ENCODE measurements at places on chromosomes 5 and 9.

DNA sequence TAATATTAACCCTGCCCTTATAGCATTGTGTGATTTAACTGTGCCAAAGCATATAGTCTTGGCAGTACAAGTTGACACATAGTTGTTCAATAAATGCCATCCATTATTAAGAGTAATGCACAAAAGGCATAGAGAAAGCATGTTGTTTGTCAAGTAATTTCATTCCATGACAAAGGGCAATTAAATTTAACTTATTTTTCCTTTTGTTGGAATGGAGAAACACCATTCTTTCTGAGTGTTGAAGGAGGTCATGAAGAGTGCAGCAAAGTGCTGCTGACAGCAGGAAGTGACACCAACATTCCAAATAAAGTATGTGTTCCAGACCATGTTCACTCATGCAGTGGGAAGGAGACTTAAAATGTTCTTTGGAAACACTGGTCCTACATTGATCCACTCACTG is 29.1 kb downstream of the ANKDD1B start:
- DNase-seq: no peak

GRCh38 chr5:131160134-131160533 is 4.9 kb downstream of the HINT1 start:
- DNase-seq: no peak

DNA sequence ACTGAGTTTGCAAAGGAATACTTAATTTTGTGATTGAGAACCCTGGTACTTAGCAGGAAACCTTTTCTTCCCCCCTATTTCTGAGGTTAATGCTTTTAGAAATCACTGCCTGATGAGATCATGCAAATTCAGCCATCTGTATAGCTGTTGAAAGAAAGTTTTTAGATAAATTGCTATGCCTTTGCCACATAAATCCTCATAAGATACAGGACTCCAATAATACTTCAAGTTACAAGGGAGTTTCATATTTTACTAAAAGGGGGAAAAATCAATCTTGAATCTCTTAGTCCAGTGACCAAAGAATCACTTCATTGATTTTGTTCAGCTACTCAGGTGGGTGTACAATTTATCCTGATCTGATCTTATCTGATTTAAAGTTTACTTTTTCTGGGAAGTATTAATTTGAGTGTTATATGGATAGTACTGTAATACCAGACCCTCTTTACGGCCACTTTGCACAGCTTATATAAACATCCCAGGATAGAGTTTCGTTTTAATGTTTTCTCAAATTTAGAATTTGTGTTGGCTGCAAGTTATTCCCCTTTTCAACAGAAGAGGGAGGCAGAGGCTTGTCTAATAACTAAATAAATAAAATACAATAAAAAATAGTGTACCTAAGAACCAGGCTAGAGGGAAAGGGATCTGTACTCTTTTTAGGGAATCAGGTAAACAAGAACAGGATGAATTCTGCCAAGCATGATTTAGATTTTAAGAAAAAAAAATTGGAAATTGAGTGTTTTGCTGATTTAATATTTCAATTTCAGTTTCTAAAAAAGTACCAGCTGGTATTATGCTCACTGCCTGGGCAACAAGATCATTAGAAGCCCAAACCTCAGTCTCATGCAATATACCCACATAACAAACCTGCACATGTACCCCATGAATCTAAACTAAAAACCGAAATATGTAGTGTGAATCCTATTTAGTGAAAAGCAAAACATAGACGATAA is 69.1 kb downstream of the PSAT1 start:
- no peak for DNase-seq

- no peak for DNase-seq
Measured at GRCh38 chr5:14834584-14835550, 36.7 kb downstream of the ANKH start.

DNA sequence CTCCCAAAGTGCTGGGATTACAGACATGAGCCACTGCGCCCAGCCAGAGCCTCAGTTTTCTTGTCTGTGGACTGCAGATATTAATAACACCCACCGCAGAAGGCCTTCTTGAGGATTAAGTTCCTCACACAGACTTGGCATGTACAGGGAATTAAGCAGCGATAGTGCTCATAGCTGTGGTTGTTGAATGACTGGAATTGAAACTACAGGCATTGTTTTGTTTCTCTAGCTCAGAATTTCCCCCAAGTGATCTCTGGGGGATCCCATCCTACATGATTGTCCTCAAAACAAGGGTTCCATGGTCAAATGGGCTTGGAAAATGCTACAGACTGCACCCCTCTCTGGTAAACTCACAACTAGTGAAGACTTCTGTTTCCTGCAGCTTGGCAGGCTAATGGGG is 44.2 kb upstream of the TDRD7 start:
- DNase-seq: no peak

DNA sequence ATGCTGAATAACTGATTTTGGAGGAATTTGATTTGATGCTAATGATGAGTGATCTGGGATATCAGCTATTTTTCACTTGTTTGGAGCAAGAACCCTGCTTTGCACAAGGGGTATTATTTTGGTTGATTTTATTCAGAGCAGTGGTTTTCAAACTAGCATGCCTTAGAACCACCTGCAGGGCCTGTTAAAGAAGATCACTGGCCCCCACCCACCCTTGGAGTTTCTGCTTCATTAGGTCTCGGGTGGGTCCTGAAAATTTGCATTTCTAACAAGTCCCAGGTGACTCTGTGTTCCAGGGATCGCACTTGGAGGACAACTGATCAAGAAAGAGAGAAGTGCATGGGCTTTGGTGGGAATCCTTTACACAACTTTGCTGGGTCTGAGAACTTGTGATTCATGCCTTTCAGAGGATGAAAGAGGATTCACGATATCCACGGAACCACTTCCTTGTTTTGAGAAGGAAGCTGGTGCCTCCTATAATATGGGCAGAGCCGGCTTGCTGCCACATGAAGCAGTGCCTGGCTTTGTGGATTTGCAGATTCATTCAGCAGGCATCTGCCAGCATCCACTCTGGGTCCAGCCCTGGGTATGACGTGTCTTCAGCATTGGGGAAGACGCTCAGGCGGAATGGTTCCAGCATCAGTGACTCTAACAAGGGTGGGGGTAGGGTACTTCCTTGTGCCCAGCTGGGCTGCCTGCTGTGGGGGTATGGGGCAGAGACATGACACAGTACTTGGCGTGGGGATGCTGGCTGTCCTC is 106.6 kb upstream of the PITX1 start:
- DNase-seq: no peak

DNA sequence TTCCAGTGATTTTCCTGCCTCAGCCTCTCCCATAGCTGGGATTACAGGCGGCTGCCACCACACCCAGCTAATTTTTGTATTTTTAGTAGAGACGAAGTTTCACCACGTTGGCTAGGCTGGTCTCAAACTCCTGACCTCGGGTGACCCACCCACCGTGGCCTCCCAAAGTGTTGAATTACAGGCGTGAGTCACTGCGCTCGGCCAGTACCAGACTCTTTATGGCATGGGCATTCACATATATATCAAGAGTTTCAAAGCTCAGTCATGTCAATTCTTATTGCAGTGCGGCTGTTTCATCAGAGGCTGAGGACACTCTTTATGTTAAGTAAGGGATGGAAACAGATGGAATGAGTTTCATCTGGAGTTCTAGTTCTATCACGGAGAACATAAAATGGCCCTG is 315.2 kb upstream of the CDH6 start:
- no peak for DNase-seq

DNA sequence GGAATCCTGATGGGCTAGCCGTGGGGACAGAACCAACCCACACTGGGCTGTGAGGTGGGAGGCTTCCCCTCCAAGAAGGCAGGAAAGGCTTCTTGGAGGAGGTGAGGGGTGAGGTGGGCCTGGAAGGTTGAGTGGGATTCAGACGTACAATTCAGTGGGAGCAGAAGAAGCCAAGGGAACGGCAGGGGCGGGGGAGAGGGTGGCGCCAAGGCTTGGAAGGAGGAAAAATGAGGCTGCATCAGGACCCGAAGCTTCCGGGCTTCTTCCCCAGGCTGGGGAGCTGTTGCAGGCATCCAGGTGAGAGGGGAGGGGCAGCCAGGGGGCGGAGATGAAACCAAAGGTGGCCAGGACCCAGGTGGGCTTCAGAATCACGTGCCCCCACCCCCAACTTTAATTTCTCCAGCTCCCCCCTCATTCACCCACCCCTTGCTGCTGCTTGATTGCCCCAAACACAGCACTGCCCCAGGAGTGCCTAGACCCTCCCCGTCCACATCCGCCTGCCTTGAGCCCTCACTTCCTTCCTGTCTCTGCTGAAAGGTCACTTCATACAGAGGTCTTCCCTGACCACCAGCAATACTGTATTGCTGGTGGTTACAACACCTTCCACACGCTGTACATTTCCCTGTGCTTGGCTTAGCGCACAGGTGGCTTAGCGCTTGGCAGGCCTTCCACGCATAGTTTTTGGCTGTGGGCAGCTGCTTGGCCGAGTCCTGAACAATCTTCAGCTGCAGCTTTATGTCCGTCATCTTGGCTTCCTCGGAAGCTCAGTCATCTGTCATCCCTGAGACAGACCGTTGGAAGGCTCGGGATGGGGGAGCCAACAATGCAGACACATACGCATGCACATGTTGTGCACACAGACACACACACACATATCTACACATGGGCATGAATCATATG is 193.5 kb downstream of the RGS3 start:
- DNase-seq: no peak

GRCh38 chr5:178778919-178779318 is 48.5 kb upstream of the ZNF354A start:
- no peak for DNase-seq

GRCh38 chr5:169758886-169759285 is 121.8 kb downstream of the DOCK2 start:
- no peak for DNase-seq

- DNase-seq: no peak
Measured at GRCh38 chr5:169871826-169872490, 108.3 kb downstream of the INSYN2B start.

GRCh38 chr5:51968756-51969155 is 585.5 kb downstream of the ISL1 start:
- no peak for DNase-seq

DNA sequence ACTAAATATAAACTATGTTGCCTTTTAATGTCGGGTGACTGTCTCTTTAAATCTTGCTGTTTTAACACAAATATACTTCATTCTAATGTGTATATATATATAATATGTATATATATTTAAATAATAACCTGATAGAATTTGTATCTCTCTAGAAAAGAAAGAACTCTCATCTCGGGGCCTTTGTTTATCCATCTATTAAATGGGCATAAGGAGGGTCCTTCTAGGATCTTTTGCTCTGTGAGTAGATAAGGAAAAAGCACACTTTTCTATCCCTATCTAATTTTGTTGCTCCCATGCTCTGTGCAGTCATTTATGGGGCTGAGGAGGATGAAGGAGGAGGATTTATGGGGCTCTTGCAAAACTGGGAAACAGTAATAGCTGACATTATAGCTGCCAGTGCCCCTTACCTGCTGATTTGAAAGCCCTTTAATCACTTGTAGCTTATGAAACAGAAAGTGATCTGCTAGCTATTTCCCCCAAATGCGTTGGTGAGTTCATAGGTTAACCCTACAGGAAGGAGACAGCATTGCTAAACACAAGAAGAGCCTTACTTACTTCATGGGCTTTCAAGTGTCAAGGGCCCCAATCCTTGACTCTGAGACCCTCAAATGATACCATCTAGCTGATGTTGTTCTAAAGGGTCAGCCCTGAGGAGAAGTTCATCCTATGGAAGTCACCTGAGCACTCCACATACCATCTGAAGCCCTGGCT is 5.8 kb upstream of the PPARGC1B start:
- no peak for DNase-seq

GRCh38 chr5:33267801-33268200 is 173.0 kb upstream of the TARS1 start:
- no peak for DNase-seq

DNA sequence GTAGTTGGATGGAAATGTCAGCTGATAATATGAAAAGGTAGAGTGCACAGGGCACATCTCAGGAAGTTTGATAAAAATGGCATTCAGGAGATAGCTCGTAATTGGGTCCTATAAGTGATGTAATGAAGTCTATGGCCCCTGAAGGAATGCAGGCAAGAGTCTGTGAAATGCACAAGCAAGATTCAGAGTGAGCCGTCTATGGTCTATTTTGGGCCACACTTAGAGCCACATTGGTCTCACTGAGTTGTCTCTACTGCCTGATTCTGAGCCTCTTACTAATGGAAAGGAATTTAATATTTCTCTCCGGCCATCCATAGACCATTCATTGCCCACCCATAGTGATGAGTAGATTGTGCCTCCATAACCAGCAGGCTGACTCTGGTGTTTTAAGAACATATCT is 111.3 kb upstream of the KCNN2 start:
- no peak for DNase-seq

DNA sequence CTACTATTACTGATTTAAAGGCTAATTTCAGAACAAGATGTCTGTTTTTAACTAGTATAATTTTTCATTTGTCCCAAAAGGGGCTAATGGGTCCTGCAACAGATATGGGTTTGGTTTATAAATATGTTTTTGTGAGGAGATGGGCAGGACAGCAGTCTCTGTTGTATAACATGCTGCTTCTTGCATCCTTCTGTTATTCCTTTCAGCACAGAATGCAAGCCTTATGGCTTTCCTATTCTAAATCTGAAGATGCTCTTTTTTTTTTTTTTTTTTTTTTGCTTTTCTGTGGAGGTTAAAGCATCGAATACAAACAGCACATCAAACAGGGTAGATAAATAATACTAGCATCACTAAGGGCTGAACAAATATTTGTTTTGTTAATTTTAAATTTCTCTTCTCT is 235.7 kb downstream of the EFNA5 start:
- DNase-seq: no peak

DNA sequence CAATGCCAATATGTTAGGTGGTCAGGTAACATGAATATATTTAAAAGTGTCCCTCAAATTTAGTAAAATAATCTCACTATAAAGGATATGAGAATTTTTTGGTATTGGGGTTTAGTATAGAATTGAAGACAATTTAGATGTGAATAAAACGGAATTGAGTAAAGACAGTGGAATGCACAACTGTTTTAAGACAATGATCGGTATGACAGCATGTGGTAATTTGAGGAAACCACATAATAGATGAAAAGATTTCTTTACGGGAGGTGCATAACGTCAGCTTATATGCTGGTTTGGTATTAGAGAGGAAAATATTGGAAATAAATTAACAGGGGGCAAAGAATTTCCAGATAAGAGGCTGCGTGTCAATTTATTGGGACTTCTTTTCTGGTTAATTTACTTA is 1043.2 kb downstream of the CDH18 start:
- DNase-seq: no peak

GRCh38 chr9:135555203-135555602 is 6.4 kb upstream of the PAEP start:
- no peak for DNase-seq

DNA sequence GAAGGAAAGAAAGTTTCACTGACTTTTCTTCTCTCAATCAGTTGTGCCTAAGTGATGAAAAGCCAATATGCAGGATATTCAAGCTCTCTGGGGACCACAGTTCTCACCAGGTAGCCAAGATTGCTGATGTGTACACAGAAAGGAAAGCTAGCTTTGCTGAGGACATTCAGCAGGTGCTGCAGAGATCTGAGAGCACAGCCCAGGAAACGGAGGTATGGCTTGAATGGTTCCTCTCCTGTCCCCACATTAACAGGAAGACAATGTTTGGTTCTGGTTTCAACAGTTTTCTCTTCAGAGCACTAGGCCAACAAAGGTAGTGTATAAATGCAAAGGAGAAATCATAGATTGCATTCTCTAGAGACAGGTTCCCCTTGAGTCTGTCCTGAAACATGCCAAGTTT is 69.6 kb downstream of the PTPDC1 start:
- DNase-seq: no peak

All from anterior cingulate cortex (tissue), 58 donors.